ENCODE measurements at places on chromosomes 6 and 20.

DNA sequence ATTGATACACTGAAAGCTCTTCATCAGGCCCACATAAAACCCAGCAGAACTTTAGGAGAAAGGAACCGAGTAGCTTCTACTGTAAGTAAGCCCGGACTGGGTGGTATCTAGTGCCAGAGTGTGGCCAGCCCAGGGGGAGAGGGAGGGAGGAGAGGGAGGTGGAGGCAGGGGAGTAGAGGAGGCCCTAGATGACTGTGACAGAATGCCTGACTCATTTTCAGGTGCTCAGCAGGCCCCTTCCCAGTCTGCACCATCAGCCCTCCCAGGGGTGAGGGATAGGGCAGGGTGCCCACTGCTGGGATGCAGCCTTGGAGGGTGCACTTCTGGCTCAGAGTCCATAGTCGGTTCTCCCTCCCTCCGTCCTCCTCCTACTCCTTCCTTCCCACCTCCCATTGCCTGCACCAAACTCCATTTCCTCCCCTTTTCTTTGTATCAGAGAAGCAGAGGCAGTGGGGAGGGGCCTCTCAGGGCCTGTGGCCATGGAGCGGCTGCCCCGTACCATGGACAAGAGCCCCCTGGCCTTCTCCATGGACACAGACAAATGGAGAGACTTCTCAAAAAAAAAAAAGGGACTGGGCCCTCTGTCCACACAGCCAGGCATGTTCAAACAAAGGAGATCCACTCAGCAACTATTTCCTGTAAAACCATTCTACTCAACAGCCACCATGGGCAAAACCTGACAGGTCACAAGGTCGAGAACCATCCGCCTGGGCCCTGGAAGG is 184.9 kb upstream of the SNX9 start:
- no peak for DNase-seq

DNA sequence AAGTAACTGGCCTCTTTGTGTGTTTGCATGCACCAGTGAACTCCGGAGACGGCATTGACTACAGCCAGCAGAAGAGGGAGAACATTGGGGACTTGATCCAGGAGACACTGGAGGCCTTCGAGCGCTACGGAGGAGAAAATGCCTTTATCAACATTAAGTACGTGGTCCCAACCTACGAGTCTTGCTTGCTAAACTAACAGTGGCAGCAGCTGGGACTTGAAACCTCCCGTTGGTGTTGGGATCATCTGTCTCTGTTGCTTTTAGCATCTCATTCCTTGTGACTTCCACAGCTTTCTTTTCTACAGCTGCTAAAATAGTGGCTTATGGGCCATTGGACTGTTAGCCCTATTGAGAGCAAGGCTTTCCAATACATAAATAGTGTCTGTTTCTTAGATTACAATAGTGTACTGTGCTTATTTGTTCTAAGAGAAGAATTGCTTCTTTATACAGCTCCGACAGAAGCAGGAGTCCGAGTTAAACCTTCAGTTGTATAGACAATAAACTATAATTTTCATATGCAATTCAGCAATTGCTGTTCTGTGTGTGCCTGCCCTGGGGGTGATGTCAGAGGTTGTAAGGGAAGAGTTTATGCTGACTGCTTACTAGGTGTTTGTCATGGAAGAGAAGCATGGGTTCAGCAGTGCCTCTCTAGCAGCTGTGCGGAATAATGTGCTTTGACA is 99.6 kb upstream of the QKI start:
- no peak for DNase-seq

DNA sequence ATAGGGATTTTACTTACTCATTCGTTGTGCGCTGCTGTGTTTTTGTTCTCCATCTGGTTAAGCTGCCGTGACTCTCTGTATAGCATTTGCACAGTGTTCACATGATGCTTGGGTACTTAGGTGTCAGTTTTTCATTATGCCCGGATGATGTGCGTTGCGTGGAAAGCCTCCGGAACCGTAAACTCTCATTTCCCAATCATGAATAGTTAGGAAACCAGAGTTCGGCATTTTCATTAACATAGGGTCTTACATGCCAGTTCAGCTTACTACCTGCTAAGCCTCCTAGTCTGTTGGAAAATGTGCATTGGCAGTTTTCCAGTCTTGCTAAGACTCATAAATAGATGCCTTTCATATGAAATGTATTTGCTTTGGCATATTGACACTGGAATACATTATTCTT is 483.4 kb upstream of the FLRT3 start:
- DNase-seq: no peak

- no peak for DNase-seq
Observed at GRCh38 chr20:50310673-50311051, 120.0 kb downstream of the CEBPB start.

DNA sequence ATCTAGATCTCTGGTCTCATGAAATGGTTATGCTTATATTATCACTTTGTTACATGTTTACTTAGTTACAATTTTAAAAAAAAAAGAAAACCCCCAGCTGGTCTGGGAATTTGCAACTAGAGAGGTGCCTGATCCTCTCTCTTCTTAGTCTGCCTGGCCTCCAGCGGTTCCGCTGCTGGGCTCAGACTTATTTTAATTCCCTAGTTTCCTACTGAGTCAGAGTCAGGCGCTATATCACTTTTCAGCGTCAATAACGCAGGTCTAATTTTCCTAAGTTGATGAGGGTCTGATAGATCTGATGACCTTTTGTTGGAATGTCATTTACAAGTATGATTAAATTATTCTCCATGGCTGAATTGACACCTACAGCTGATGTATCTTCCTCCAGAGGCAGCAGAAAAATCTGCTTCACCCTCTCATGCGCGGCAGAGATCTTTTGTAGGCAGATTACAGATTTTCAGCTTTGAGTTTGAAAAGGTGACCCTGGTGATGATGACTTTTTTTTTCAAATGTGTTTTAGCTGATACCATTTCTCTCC is 391.0 kb downstream of the CBLN4 start:
- DNase-seq: no peak

DNA sequence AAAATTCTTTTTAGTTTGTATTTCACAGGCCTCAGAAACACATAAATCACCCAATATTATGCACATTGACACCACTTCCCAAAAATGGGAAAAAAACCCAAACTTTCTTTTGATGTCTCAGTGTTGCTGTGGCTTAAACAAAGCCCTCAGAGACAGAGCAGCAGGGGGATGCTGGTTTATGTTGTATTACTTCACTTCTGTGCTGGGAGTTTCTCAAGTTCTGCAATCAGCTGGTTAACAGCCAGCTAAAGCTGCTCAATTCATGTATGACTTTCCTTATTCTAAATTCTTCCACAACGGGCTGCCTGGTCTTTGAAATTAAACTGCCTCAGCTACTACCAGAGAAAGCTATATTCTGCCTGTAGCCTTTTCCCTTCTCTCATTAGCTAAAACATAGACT is 5.6 kb downstream of the FILIP1 start:
- no peak for DNase-seq

DNA sequence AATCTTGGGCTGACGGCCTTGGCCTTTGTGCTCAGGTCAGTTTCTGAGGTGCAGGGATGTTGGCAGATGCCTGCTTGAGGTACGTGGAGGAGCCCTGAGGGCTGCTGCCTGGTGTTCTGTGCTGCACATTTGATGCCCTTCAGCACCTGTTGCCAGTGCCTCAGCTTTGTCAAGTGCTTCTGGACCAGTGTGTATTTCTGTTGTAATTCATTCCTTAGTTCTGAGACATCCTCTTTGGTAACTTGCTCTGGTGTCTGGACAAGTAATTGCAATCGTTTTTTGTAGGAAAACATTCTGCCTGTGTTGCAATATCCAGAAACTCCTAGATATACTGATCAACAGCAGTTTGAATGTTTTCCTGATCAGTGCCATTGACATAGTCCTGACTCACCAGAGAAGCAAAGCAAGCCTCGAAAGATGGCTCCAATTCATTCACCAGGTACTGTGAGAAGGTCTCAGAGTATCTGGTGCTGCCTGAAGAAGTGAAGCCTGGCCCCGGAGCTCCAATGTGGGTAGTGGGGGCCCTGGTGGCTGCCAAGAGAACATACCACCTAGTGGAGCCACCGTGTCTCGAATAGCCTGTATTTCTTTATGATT is 26.7 kb downstream of the ZNF337 start:
- no peak for DNase-seq

DNA sequence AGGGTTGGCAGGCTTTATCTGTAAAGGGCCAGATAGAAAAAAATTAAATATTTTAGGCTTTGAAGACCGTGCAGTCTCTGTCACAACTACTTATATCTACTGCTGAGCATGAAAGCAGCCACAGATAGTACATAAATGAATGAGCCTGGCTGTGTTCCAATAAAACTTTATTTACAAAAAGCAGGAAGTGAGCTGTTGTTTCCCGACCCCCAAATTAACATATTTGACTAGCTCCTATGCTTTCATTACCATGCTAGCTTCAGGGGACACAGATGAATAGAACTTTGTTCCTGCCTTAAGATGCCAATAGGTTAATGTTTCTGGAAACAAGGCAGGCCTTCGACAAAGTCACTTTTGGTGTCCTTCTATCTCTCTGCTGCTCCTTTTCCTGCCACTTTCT is 1058.0 kb upstream of the FLRT3 start:
- no peak for DNase-seq

DNA sequence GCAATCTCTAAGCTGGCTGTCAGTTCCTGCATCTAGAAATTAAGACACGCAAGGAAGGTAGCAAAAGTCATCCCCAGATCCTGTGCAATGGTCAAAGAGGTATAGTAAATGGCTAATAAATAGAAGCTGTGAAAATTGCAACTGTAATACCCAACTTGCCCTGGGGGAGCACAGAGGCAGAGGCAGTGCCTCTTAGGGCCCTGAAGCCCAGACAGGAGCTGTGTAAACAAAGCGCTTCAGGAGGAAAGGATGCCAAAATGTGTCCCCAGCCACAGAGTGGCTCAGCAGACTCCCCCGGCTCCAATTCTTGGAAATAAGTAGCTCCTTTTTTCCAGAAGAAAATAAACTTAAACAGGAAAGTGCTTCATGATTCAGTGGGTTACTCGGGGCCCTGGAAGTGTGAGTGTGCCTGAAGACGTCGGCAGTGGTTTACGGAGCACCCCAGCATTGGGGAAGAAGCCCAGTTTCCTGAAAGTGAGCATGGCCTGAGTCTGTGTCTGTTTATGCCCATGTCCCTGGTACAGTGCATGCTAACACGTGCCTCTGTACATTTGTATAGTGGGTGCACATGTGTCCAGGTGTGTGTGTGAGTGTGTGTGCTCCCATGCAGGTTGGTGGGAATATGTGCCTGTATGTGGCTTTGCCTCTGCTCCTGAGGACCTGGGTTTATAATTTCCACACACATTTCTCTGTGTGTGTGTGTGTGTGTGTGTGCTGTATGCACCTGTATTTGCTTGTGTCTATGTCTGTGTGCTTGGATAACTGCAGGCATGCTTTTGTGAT is 246.7 kb downstream of the MAFB start:
- no peak for DNase-seq

GRCh38 chr6:41548098-41548840 is 2.1 kb downstream of the FOXP4 start:
- peak; percentile 41 for DNase-seq

DNA sequence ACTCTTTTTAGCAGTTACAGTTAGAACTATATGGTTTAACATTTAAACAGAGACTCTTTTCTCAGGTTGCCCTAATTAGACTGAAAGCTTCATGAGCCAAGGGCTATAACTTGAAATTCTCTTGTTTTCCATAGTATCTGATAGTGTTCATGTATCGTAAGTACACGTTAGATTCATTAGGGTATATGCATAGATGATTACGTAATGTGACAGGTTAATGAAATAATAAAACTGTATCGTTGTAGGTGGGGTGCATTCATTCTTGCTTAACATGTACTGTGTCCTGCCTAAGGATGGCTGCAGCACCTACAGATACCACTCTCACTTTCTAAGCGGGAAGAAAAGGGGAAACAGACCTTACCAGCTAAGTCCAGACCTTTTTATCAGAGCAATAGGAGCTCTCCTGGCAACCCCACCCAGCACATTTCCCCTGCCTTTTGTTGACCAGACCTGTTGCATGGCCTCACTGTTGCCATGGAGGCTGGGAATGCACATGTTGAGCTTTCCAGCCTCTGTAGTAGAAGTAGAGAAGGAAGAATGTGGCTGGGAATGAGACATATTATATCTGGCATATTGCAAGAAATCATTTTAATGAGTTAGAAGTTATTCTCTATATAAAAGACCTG is 83.0 kb downstream of the MAP3K4 start:
- no peak for DNase-seq

- no peak for DNase-seq
Observed at GRCh38 chr20:57167971-57168701, 98.3 kb downstream of the BMP7 start.

DNA sequence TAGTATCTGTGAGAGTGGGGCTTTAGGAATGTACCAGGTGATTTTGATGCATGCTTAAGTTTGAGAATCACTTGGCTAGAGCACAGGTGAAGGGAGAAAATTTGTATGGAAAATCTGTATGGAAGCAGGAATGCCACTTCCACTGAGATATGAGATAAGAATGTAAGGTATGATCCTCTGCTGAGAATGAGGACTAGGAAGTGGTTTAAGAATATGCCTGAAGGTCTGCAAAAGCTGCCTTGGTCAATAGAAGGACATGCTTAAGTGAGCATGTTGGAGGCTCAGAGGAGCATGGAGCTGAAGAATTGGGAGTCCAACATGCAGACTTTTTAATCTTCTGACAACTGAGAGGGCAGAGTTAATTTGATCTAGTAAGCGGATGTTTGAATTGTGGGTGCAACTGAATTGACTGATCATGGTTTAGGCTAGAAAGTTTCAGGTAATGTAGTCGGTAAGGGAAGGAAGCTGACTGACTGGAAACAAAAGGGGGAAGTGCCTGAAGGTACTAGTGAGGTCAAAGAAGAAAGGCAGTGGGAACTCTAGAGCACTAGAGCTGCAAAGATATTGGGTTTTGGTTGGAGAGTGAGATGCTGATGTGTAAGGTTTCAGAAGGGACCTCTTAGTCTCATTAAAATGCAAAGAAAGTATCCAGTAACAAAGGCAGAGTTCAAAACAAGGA is 28.6 kb upstream of the NOTCH4 start:
- DNase-seq: no peak

- no peak for DNase-seq
Observed at GRCh38 chr6:151067684-151068596, 171.8 kb upstream of the AKAP12 start.

DNA sequence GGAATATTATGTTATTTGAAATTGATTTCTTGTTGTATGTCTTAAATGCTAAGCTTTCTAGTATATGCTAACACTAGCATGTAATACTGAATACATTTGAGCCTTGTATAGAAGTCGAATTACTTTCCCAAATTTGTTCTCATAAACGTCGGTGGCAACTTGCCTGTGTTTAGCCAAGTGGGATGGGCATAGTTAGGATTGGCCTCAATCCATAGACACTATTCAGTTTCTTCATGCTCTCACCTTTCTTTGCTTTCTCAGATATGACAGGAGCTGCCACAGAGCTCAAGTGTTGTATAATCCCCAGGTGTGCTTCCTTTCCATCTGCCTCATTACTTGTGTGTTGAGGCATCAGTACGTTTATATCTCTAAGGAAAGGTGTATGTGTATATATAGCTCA is 19.3 kb downstream of the ZNF334 start:
- DNase-seq: no peak

GRCh38 chr20:19026901-19027644 is 185.4 kb upstream of the SLC24A3 start:
- no peak for DNase-seq

DNA sequence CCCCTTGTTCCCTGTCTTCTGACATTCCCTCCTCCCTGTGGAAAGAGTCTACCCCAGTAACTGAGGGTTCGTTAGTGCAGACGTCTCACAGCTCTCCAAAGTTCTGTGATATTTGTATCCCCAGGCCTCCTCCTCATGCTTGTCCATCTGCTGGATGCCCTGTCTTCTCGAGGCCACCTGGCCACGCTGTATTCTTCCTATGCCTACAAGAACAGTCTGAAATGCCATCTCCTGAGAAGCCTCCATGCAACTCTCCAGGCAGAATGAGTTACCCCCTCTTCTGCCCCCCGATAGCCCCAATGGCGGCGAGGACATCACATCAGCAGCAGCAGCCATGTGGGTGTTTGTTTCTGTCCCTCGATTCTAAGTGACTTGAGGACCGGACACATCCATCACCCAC is 9.3 kb downstream of the ULBP2 start:
- DNase-seq: no peak
